Type B pancreatic cell (in vitro differentiated cells): ENCODE measurements at places on chromosomes 5 and 9.

DNA sequence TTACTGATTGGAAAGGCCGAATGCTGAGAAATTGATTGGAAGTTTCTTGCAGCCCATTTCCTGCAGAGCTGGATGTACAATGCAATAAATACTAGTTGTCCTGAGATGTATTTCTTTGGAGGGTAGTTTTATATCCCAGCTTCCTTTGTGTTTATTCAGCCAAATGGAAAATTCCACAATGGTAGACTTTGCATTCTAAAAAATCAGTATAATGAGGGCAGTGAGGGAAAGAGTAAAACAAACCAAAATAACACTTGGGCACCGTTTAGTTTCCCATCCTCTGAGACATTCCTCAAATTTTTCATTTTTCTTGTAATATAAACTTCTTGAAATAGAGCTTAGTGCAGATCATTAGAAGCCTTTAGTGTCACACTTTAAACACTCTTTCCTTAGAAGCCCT lies 379.4 kb downstream of the EBF1 start:
- DNase-seq = no peak

DNA sequence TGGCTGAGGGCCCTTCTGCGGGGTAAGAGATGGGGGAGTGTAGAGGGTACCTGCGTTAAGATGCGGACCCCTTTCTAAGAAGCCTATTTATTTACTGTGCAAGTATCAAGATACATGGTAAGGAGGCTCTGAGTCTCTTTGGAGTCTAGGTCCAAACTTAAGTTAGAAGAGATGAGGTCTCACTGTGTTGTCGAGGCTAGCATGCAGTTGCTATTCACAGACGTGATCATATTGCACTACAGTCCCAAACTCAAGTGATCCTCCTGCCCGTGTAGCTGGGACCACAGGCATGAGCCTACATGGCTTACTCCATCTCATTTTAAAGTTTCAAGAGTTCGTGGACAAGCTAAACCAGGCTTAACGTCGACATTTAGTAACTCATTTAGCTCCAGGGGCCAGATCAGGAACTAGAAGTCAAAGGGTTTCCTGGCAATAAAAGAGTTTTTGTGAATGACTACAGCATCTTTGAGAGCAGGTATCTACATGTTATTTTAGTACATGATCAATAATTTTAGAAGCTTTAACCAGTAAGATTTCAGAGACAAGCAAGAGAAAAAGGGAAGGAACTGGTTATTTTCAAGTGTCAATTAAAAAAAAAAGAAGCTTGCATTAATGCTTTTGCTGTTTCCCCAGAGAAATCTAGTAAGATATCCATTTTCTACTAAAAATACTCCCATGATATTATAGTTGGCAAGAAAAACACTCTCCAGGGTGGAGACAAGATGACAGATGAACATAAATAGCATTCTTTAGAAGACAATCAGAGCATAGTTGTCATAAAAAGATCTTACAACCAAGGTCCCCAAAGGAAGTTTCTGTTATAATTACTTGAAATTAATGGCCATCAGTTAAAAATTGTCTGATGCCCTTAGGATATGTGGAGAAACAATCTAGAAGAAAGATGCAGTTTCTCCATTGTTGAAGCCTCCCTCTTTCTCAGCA lies 141.3 kb downstream of the SCAMP1 start:
- DNase-seq = no peak

DNA sequence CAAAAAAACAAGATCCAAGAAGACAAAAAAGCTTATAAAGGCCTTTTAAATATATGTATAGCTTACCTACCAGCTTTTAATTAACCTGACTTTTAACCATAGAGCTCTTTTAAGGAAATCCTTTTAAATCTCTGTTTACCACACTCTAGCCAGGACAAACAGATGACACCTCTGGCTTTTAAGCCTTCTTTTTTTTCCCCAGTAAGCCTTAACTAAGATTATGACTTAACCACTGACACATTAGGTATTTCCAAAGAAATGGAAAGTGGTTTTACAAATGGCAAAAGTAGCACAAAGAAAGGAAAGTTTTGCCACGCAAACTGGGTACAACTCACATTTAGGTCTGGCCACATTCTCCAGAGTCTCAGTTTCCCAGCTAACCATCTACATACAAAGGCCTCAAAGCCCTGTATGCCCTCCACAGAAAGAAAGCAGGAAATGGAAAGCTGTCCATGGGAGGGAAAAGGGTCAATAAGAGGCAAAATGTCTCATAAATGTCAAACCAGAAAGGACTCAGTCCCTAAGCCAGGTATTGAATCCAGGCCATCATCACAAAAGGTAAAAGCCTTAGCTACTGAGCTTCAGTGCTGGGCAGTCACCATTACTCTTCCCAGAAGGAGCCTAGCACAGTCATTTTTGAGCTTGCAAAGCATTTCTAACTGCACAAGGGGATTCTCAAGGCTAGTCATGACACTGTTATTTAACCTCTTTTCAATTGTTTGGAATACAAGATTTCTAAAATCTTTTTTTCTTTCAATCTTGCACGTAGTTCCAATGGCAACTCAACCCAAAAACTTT lies 19.7 kb downstream of the TMEM161B start:
- no peak for DNase-seq

GRCh38 chr5:167513381-167513780 lies 778.1 kb upstream of the WWC1 start:
- no peak for DNase-seq

DNA sequence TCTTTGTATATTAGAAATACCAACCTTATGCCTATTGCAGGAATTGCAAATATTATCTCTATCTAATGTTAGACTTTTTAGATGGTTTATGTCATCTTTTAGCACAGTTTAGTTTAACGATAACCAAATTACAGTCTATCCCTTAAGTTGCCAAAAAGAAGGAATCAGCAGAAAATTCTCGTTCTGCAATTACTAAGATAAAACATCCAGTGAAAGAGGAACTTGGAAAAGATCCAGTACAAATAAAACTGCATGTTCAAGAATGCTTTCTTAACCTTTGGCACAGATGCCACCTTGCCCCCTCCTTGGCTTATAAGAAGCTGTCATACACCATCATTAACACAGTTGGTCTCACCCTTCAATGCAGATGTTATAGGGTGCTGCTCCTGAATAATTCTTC lies 124.0 kb downstream of the SEMA5A start:
- no peak for DNase-seq

DNA sequence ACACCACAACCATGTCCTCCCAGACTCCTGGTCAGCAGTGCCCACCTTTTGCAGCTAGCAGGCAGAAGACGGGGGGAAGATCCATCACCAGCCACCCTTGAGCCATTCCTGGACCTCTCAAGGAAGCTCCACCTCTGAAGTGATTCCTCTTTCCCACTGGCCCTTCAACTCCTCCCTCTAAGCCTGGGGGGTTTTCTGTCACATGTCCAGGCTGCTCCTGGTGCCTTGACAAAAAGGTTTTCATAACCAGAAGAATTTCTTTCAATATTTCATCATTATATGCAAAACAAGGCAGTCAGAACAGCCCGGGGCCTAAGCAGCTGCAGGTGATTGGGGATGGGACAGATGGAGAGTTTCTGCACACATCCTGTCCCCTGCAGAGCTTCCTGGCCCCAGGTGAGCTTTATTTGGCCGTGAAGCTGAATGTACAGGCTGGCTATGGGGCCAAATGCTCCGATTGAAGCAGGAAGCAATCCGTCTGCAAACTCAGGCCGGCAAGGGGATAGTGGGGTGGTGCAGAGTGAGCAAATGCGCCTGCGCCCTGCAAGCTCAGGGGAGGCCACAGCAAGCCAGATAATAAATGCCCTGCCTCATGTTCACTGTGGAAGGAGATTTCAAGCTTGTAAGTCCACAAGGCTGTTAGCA lies 173.5 kb downstream of the C5orf15 start:
- DNase-seq = peak; percentile 49

DNA sequence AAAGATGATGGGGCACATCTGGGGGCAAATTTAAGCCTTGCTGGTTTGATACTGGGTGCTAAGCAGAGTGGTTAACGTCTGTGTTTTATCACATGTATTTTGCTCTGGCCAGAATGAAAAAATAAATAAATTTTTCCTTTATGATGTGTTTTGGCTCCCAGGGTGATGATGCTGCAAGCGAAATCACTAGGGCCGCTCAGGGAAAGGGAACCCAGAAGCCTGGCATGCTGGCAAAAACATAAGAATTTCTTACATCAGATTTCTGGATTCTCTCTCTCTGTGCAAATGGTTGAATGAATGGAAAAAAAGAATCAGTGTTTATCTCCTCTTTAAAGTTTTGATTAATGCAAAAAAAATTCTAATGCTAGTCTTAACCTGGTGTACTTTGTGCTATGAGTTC lies 1975.2 kb upstream of the C9orf72 start:
- no peak for DNase-seq

GRCh38 chr9:12464400-12464799 lies 228.8 kb upstream of the TYRP1 start:
- DNase-seq = no peak

GRCh38 chr9:34503406-34503805 lies 19.4 kb downstream of the ENHO start:
- DNase-seq = no peak

DNA sequence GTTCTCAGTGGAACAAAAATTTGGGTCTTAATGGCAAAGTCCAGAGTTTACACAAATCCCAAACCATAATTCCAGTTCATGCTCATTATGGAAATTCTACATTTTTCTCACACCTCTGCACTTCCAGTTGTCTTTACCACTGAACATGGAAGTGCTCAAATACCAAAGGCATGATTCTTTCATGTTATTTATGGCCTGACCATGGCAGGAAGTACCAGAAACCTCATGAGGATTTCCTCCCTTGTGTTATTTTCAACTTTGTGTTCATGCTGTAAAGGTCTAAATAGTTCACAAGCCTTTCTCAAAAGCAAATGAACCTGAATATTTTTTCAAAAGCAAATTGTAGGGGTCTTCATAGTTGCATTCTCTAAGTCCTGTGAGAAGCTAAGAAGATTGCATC lies 82.0 kb upstream of the ITGA1 start:
- DNase-seq = no peak
